ENCODE measurements at places on chromosomes 2 and 18.

DNA sequence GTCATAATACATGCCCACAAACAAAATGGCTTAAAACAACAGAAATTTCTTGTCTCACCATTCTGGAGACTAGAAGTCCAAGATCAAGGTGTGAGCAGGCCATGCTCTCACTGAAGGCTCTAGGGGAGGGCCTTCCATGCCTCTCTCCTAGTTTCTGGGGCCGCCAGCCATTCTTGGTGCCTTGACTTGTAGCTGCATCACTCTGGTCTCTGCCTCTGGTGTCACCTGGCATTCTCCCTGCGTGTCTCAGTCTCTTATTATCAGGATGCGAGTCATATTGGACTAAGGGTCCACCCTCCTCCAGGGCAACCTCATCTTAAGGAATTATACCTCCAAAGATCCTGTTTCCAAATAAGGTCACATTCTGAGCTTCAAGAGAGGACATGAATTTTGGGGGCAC, 76.1 kb downstream of the KCNF1 start:
- no peak for DNase-seq

DNA sequence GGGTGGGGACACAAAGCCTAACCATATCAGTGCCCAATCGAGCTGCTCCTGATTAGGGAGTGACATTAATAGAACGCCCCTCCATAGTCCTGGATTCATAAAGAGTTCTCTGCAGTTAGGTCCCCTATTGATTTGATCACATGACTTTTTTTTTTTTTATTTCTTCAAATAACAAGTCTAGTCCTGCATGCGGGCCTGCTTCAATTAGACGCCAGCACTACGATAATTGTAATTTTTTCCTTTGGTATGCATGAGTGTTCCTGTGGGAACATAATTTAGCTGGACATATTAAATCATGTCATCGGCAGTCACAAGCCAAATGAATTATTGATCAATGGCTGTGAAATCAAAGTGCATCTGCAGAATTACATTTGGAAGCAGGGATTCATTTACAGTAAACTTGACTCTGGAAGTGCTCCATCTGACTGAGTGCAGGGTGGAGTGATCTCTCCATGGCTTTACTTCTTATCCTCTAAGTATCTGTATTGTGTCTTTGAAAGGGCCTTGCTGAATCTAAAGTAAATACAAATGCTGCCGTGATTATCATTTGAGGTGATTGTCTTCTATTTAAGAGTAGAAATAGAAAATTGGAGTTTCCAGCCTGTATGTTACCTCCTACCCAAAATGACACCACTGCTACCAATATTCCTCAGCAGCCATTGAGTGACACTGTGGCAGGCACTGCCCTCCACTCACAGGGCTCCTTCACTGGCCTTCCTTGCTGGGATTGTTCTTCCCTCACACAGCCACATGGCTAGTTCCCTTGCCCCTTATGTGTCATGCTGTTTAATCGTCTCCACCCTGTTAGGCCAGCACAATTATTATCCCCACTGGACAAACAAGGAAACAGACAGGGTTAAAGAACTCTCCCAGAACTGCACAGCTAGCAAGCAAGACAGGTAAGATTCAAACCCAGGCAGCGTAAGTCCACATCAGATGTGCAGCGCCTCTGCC, 337.4 kb upstream of the ID2 start:
- DNase-seq: no peak

DNA sequence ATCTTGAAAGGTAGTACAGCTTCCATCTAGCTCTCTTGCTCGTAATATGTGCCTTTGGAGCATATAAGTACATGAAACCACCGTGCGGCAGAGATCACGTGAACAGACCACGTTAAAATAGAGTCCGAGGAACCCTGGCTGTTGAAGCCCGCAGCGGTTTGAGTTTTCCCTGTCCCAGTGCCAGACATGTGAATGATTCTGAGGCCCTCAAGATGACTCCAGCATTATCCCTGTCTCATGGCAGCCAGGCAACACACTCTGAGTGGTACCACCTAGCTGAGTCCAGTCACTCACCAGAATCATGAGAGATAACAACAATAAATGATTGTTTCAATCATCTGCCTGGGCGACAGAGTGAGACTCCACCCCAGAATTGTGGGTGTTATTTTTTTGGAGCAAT, 21.6 kb upstream of the AAK1 start:
- DNase-seq: no peak

- no peak for DNase-seq
Measured at GRCh38 chr2:143193121-143193520, 63.9 kb downstream of the ARHGAP15 start.

DNA sequence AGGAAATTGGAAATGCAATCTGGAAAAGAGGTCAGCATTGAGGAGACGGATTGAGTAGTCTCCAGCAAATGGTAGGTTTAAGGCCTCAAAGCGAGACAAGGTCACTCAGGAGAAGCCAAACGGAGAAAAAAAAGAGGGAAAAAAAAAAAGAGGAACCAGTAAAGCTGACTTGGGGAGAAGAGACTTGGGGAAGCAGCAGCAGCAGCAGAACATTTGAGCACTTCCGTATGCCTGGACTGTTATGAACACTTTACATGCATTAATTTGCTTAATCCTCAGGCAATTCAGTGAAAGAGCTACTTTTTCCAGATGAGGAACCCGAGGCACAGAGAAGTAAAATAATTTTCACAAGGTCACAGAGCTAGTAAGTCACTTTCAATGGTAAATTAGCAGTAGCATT, 81.3 kb downstream of the OSBPL6 start:
- DNase-seq: no peak

- DNase-seq: no peak
Measured at GRCh38 chr2:175205523-175205922, 24.0 kb upstream of the ATP5MC3 start.

DNA sequence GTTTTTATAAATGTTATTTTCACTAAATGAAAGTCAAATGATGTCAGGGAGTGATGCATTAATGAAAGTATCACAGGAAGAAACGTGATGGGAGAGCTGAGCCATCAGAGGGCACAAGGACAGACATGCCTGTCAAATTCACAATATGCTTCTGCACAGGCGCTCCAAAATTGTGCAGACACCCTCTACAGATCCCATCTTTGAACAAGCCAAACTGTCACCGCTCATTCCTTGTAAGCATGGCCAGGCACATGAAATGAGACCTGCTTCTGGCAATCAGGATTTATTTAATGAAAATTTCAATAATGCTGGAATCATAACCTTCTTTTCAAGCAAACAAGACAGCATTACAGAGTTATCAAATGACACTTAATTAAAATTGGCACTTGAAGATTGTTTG, 20.4 kb upstream of the FSHR start:
- DNase-seq: peak; percentile 32

- no peak for DNase-seq
Measured at GRCh38 chr2:193929131-193929530, 1727.9 kb upstream of the SLC39A10 start.

- DNase-seq: no peak
Measured at GRCh38 chr18:54239601-54240000, 15.1 kb upstream of the MBD2 start.

- DNase-seq: no peak
Measured at GRCh38 chr2:119025013-119025412, 83.0 kb downstream of the MARCO start.

GRCh38 chr18:59344996-59345395, 14.1 kb downstream of the LMAN1 start:
- DNase-seq: no peak

- no peak for DNase-seq
Measured at GRCh38 chr2:241161646-241162281, 11.5 kb downstream of the PPP1R7 start.

DNA sequence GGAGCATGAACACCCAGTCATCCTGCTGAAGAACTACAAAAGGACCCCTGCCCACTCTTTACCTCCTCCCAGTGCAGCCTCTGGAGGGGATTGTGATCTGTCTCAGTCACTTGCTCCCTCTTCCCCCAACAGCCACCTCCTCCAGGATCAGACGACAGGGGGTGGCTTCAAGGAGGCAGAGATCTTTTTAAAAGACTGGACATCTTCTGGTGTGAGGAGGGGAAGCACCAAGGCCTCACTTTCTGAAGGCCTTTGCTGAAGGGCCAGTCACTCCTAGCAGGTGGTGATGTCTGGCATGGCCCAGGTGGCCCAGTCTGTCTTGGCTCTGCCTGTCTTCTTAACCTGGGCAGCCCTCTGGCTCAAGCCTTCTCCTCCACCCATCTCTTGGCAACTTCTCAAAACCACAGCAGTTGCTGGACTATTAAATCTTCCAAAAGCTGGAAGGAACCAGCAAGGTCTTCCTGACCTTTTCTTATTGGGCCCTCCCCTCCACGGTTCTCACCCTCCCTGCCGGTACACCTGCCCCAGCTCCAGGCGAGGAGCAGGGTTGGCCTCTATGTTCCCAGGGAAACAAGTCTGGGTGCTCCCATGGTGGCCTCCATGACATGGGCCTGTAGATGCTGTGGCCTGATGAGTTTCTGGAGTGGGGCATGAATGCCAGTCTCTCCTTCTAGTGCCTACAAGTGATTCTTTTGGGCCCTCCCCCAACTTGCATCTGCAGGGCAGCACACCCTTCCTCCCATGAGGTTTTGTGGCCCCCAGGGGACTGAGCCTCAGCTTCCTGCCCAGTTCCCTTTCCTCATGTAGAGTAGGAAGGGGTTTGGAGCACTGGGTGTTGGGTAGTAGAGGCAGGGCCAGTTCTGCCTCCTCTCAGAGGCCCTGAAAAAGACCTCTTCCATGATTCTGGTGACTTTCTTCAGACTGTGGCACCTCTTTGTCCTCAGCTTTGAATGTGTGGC, 5.0 kb upstream of the ATP6V1B1 start:
- DNase-seq: no peak

DNA sequence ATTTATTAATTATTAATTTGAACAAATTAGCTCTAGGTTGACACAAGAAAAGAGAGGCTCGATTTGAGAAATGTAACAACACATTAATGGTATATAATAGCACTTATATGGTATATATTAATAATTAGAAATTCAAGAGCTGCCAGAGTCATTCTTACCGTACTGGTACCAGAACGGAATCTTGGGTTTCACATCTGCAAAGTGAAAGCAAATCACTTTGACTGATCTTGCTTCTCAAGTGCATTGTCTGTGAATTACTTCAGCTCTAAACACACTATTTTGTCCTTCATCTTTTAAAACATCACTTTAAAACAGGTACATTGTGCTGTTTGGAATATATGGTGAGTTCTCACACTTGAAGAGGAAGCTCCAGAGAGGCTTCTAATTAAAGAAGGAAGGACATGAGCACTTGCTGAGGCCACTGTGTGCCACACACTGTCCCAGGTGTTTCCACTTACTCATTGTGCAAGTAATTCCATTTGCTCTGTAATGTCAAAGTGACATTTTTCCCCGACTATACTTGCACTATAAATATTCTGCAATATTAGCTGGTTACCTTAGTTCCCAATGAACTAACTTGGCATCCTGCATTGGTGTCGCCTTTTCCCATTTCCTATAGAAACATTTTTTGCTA, 85.8 kb downstream of the PLA2R1 start:
- no peak for DNase-seq

- no peak for DNase-seq
Measured at GRCh38 chr2:24930768-24931167, 10.7 kb upstream of the ADCY3 start.

GRCh38 chr2:12605366-12605765, 111.4 kb upstream of the TRIB2 start:
- DNase-seq: no peak

All from SK-N-SH (cell line).